ENCODE measurements at places on chromosomes 1 and 21. TPM values are rescaled to one million over a fixed set of nuclear protein-coding genes. Genes with fewer than 3 reads are reported as not detected.

DNASE2B gene
- polyA plus RNA-seq = not detected

CHODL gene
- polyA plus RNA-seq = 72.1 TPM

CCDC17 gene
- 2.0 TPM for polyA plus RNA-seq

DNA sequence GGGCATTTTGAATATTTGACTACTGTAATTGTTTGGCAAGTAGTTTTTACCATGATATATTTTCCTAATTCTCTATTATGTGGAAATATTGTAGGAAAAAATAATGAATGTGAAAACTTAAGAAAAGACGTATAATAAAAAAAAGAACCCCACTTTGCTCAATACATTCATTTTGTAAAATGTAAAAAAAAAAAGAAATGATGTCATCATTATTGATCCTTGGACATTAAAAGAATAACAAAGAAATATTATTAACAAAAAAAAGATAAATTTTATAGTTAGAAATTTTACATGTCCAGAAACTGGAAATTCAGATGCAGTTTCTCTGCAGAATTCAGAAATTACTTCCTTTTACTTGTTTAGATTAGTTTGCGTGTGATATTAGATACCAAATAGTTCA, 5.2 kb downstream of the GIPC2 start:
- no peak for DNase-seq

GRCh38 chr1:160258177-160258798, 4.1 kb downstream of the DCAF8 start:
- DNase-seq = no peak

DNA sequence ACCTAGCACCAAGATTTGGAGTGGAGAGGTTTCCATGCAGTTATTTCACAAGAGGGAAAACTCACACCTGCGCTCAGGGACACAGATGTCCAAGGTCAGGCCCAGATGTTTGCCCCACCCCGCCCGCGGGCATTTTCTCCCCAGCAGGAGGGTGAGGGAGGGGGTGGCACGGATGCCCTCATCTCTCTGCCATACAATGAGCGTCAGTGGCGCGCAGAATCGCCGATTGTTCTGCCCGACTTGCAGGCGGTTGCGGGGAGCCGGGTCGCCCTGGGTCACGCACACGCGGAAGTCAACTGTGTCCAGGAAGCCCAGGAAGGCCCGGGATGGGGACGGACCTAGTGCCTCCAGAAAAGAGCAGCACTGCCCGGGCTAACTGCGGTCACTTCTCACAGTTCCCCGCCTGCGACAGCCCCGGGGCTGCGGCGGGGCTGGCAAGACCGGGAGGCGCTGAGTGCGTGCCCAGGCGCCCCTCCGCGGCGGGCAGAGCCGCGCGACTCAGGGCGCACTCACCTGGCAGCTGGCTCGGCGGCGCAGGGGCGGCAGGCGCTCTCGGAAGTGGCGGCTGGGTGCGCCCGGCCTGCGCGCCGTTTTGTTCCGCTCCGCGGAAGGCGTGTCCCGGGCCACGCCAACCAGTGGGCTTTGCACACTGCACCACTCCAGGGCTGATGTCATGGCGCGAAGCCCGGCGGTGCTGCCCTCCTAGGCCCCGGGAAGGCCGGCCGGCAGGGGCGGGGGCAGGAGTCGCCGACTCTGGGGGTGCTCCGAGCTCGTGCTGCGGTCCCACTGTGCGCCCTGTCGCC, at the start of gene CSRP1:
Gene CSRP1 (minus strand): TSS at position 567 of the 803 bp plus-strand sequence. CDS start 10,820 bp downstream, outside the sequence.
- DNase-seq = no peak

GRCh38 chr1:19639999-19640362, 4.1 kb upstream of the NBL1 start:
- DNase-seq = no peak

DNA sequence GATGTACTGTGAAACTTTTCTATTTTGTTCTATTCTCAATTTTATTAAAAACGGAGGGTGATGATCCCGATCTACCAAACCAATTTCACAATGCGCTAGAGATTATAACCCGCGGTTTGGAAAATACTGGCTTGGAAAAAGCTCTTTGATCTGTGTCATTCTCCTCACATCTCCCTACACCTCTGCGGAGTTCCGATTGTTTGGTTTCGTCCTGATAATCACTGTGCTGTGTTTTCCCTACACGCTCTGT, 536 bp upstream of the ABCD3 start:
- DNase-seq = no peak

DNA sequence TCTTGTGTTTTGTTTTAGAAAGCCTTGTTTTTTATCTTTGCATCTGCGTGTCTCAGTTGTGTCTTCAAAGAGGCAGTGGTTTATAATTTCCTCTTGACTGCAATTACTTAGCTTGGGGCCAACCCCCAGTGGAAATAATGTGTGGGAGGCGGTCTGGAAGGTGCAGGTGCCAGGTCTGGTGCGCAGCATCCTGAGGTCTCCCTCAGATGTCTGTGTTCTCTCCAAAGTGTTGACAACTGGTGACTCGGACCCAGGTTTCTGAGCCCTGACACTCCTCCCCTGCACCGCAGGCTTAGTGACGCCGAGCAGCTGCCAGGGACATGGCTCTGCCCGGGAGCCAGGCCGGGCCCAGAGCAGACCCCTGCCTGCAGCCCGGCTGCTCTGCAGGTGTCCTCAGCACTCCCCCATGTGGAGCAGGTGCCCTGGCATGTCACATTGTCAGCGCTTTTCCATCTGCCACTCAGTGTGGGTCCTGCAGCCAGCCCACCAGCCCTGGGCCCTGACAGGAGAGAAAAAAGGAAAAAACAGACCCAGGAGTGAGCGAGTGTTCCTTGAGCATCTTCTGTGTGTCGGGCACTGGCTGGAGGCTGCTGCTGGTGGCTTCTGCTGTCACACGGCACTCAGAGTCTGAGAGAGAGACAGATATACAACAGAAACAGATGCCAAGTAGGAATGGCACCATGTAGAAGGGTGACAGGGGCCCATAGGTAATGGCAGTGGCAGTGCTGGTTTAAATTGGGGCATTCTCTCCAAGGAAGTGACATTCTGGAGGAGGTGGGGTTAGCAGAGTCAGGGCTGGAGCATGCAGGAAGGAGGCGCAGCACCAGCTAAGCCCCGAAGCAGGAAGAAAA, 24.8 kb upstream of the SELENON start:
- DNase-seq = no peak

- no peak for DNase-seq
These were observed 16.4 kb downstream of the ATP5PO start for GRCh38 chr21:33899199-33899598.
